Stimulated activated CD4-positive, alpha-beta T cell treated with anti-CD3 and anti-CD28 coated beads, Interleukin-1b, Interleukin-23, amount 100 ng/mL, for 1 hour (primary cell): ENCODE measurements at places on chromosomes 7 and 10.

- no peak for DNase-seq
Measured at GRCh38 chr7:47428768-47429472, 153.0 kb downstream of the TNS3 start.

DNA sequence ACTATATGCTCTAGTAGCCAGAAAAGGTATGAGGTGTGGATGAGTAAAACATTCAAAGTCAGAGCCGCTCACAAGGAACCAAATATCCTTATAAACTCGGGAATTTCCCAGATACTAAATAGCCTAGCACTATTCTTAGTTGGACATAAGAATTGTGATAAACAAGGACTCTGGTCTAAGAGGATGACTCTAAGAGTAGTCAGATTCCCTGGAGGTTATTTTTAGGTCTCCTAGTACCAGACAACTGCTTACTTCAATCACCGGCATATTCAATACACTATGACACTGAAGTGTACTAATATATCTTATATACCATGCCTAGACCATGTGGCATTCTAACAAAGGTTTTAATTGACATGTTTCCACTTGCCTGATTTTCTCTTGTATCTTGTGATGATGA lies 56.5 kb downstream of the LMBR1 start:
- no peak for DNase-seq

DNA sequence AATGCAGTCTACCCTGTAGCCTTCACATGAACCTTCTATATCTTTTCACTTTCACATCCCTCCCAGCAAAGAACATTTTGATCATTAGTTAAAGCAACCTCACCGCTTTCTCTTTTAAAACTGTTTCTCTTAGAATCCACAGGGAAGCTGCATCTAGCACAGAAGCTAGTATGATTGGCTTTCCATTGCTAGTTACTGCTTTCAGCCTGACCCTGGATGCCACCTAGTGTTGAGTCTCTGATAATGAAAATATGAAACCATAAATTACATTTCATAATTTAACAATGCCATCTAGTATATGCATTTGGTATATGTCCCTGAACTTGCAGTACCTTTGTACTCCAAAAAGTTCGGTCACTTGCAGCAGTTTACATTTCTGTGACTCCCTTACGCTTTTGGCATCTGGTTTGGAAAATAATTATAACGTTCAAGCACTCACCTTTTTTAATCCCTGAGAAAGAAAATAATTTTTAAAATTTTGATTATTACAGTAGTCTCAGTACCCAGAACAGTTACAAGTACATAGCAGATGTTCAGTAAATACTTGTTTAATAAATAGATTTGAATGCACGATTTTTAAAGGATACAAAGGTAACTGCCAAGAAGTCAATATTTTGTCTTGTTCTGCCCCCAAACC lies 22.7 kb downstream of the CISD1 start:
- DNase-seq = no peak

DNA sequence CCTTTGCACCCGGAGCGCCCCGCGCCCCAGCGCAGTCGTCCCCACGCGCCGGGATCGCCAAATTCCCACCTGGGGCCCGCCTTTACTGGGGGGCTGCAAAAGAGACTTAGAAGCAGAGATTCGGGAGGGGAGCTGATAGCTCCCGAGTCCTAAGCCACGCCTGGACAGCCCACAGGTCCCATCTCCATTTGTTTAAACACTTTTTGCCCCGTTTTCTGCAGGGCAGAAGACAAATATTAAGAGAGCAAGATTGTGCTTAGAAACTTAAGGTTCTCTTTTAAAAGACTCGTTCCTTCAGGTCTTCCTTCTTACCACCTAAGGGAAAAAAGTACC lies 299.1 kb upstream of the NFE2L3 start:
- DNase-seq = no peak
